IMR-90 (cell line): ENCODE measurements at places on chromosomes 16 and 17. TPM values are rescaled to one million over a fixed set of nuclear protein-coding genes. Genes with fewer than 3 reads are reported as not detected.

DNA sequence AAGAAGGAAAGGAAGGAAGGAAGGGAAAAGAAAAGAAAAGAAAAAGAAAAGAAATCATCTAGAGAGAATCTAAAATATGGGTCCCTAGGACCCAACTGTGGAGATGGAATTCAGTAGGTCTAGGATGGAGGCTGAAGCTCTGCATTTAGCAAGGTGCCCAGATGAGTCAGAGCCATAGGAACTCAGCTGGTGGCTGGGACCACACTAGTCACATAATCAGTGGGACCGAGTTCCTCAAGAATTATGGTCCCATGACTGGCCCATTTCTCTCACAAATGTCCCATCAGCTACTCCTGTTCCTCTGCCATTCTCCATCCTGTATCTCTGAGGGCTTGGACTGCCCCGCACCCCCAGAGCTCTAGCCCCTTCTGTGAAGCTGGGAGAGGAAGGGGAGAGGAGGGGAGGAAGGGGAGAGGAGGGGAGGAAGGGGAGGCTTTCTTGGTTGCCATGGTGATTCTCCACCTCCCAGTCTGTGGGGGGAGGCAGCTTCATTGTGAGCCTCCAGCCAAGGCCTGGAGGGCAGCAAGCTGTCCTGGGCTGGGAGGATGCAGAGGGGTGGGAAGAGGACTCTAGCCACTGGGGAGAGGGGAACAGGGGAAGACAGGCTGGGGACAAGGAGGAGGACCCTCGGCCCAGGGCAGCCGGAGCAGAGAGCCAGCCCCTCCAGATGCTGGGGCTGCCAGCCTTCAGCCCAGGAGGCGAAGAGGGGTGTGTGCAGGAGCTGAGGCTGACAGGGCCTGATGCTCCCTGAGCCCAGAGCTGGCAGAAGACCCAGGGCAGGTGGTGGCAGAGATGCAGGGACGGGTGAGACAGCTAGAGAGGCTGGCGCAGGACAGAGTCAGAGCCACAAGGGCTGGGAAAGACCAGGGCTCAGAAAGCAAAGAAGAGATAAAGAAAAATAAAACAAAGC lies 37.8 kb upstream of the LHX1 start:
- H3K36me3 ChIP-seq: no peaks in the 10 kb centered on the region
- H3K4me1 ChIP-seq: no peaks in the 10 kb centered on the region
- no peak overlapping the region for H3K4me3 ChIP-seq
- peaks cover 12% of the 10 kb centered on the region for H3K27me3 ChIP-seq

DNA sequence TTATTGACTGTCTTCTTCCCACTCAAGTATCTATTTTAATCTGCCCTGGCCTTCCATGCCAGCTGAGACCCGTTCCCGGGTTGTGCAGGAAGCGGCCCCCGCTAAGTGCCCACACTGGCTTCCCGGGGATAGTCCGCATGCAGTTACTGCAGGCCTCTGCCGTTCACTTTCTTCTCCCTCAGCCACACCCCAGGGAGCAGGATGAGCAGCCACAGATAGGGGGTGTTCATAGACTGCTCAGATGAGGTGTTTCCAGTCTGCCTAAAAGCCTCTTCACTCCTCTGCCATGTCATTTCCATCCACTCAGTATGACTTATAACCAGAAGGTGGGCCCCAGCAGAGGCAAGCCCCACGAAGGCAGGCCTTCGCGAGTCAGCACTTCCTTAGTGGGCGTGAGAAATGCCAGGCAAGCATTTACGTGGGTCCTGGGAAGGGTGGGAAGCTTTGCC lies 7.7 kb downstream of the MED9 start:
- no peaks in the 10 kb centered on the region for H3K27me3 ChIP-seq
- H3K4me3 ChIP-seq: no peak overlapping the region
- H3K4me1 ChIP-seq: no peaks in the 10 kb centered on the region; the same call in 1 of the 2 replicates
- peak; percentile 39 for DNase-seq

DNA sequence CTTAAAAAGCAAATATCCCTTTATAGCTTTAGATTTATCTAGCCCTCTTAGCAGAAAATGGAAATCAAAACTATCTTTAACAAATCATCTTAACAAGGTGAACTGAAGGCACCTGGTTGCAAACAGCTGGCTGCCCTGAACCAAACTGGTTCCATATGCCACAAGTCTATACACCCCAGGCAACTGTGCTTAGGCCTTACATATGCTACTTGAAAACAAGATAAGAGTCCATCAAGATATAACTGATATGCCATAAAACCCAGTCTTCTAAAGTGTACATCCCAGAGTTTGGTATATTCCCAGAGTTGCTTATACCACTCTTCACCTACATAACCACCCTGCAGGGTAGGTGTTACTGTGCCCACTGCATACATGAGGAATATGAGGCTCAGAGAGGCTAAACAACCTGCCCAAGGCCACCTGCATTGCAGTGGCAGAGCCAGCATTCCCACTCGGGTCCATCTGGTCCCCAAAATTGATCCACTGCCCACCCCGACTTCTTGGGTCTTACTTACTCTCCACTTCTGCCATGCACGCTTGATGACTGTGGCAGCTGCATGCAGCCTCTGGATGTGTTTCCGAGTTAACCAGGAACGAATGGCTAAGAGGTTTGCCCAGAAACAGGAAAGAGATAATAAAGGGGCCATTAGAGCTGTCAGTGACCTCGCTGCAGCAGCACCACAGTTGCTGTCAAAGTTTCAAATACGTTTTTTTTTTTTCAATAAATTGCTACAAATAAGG lies 12.2 kb downstream of the ZNHIT3 start:
- no peak overlapping the region for H3K27ac ChIP-seq
- no peaks in the 10 kb centered on the region for H3K4me1 ChIP-seq
- H3K27me3 ChIP-seq: no peaks in the 10 kb centered on the region

DNA sequence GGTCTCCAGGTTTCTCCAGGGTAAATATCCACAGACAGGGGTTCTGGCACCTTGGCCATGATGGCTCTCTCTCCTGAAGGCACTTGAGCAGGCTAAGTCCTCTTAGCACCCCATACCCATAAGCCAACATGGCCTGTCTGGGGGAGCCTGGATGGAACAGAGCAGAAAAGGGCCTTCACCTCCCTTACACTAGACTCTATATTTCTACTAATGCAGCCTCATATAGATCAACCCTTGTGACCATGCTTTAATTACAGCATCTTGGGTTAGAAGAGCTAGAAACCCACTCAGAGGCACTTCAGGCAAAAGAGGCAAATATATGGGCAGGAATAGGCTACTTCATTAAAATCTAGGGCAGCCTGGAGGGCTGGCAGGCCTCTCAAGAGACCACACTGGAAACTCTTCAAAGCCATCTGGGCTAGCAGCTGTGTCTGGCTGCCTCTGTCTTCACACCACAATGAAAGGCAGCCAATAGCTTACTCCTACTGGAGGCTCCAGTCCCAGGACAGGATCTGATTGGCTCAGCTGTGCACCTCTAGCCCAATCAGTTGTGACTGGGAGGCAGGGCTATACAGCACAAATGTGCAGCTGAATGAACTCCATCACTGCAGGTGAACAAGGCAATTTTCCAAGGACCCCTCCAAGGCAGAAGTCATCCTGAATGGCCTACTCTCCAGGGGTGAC lies 4.7 kb upstream of the CDT1 start:
- no peaks in the 10 kb centered on the region for H3K36me3 ChIP-seq
- no peak overlapping the region for H3K4me3 ChIP-seq
- no peak overlapping the region for H3K27ac ChIP-seq
- no peaks in the 10 kb centered on the region for H3K27me3 ChIP-seq
- no peak for DNase-seq
- no peaks in the 10 kb centered on the region for H3K4me1 ChIP-seq

- no peak overlapping the region for H3K27ac ChIP-seq
- no peaks in the 10 kb centered on the region for H3K27me3 ChIP-seq
- H3K4me3 ChIP-seq: no peak overlapping the region
- no peaks in the 10 kb centered on the region for H3K36me3 ChIP-seq
- peaks cover 20% of the 10 kb centered on the region for H3K4me1 ChIP-seq
Observed at GRCh38 chr17:10173913-10174312, 24.5 kb downstream of the GAS7 start.

DNA sequence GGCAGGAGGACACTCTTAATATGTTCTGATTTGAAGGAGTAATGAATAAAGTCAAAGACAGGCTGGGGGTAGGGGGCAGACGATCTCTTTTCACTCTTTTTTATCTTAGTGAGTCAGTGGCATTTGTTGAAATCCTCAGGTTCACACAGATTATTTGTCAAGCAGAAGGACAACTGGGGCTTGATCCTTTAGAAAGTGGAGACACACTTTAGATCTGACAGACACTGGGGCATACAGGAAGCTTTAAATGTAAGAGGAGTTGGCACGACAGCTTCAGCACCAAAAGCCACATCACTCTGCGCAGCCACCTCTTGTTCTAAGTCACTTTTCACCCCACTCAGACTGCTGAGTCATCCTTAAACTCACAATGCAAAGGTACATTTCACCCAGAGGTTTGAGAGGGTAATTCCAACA lies 121.5 kb downstream of the STXBP4 start:
- H3K4me3 ChIP-seq: no peak overlapping the region
- peak; percentile 18 for DNase-seq
- peaks cover 5% of the 10 kb centered on the region for H3K4me1 ChIP-seq
- no peaks in the 10 kb centered on the region for H3K36me3 ChIP-seq
- H3K27ac ChIP-seq: no peak overlapping the region

DNA sequence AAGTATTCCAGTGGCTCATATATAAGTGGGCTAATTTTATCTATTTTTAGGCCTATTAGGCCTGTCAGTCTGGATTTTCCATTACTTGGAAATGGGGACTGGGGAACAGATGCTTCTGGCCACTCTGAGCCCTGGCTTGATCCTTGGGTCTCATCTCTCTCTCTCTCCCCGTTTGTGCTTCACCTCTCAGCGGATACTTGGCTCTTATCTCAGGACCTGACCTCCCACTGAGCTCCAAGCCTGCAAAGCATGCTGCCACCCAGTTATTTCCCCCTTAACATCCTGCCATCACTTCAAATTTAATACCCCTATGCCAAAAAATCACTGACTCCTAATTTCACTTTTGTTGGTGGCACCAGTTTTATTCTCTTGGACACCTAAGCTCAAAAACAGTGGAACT lies 4.2 kb downstream of the ZNF843 start:
- H3K27ac ChIP-seq: no peak overlapping the region
- no peak for DNase-seq
- H3K4me1 ChIP-seq: no peaks in the 10 kb centered on the region
- H3K4me3 ChIP-seq: no peak overlapping the region

GRCh38 chr17:14113137-14113536 lies 43.8 kb downstream of the COX10 start:
- no peaks in the 10 kb centered on the region for H3K4me1 ChIP-seq
- no peaks in the 10 kb centered on the region for H3K36me3 ChIP-seq
- H3K27me3 ChIP-seq: no peaks in the 10 kb centered on the region

DNA sequence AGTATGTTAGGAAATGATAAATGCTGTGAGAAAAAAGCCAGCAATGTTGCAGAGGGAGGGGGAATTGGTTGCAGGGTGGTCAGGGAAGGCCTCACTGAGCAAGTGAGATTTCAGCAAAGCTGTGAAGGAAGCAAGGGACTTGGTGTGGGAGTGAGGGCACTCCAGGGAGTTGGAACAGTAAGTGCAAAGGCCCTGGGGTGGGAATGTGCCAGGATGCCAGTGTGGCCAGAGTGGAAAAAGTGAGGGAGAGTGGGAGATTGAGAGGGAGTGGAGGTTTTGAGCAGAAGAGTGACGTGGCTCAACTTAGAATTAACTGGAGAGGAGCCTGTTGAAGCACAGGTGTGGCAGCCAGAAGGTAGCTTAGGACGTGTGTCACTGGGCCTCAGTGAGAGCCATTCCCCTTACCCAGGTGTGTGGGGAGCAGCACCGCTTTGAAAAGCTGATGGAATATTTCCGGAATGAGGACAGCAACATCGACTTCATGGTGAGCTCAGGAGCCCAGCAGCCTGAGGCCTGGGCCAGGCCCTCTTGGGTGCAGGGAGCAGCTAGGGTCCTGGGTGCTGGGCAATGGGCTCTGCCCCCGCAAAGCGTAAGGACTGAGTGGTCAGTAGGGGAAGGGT lies 16.6 kb downstream of the FMNL1 start:
- no peak overlapping the region for H3K4me3 ChIP-seq
- DNase-seq: no peak
- peaks cover 4% of the 10 kb centered on the region; the same call in 1 of the 2 replicates for H3K27me3 ChIP-seq
- H3K36me3 ChIP-seq: peaks cover 6% of the 10 kb centered on the region; the same call in 1 of the 2 replicates

DNA sequence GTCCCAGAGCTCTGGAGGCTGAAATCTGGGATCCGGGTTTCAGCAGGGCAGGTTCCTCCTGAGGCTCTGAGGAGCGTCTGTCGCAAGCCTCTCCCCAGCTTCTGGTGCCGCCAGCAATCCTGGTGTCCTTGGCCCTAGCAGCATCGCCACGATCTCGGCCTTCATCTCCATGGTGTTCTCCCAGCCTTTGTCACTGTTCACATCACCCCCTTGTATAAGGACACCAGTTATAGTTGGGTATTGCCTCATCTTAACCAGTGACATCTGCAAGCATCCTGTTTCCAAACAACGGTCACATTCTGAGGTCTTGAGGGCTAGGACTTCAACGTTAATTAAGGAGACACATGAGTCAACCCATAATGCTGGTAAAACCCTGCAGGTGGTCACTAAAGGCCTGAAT lies 2.8 kb upstream of the PPP1R27 start:
- H3K4me1 ChIP-seq: peaks cover 6% of the 10 kb centered on the region; the same call in 1 of the 2 replicates
- peaks cover 8% of the 10 kb centered on the region; the same call in 1 of the 2 replicates for H3K36me3 ChIP-seq
- no peak overlapping the region for H3K4me3 ChIP-seq
- H3K27me3 ChIP-seq: no peaks in the 10 kb centered on the region

DNA sequence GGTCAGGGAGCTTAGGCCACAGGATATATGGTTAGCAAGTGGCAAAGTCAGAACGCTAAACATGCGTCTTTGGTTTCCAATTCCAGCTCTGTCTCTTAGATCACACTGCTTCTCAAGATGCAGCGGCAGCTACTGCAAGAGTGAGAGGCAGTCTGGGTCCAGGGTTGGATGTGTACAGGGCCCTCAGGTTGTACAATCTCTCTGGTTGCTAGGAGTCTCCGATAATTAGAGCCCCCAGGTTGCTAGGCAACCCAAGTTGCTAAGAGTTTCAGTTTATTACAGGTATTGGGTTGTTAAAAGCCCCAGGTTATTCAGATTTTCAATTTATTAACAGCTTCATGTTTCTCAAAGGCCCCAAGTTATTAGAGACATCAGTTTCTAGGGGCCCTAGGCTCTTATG lies 15.5 kb upstream of the SPACA3 start:
- H3K27ac ChIP-seq: no peak overlapping the region
- no peaks in the 10 kb centered on the region for H3K27me3 ChIP-seq
- H3K36me3 ChIP-seq: no peaks in the 10 kb centered on the region
- no peak overlapping the region for H3K4me3 ChIP-seq

NXN gene
- 52.5 and 52.8 TPM in 2 replicates for total RNA-seq

CD300C gene
- not detected in 2 replicates for total RNA-seq

TNP2 gene
- total RNA-seq: not detected in 2 replicates

ORAI3 gene
- total RNA-seq: 6.8 and 6.9 TPM in 2 replicates

TEX14 gene
- total RNA-seq: not detected in 2 replicates

AANAT gene
- total RNA-seq: not detected in 2 replicates
